ENCODE measurements at places on chromosomes 16 and 17.

DNA sequence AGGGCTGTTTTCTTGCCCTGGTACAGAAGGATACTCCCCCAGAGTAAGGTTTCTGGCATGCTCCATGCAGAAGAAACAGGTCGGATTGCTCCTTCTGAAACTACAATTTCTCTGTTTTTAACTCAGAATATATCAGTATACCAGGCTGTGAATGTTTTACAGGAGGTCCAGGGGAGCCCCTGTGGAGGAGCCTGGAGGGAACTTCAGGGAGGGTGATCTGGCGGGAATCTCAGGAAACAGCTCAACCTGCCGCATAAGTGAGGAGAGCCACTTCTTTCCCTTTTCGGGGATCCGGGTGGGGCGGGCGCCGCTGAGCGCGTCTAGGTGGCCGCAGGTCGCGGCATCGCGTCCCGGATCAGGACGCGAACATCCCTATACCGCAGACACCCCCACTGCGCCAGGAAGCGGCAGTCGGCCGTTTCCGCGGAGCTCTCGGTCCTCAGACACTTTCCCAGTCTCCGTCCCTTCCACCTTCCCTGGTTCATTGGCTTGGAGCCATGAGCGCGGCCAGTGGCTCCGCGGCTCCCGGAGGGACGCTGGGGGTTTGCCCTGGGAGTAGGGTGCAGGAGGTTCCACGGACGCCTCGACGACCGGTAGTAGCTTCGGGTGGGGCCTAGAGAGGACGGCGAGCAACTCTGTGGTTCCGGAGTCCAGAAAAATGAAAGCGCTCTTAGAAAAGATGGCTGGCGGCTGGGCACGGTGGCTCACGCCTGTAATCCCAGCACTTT is 3.1 kb upstream of the ZNF764 start:
- no peak for DNase-seq

GRCh38 chr16:70250748-70251628 is 752 bp downstream of the EXOSC6 start:
- DNase-seq, result peak; percentile 21

DNA sequence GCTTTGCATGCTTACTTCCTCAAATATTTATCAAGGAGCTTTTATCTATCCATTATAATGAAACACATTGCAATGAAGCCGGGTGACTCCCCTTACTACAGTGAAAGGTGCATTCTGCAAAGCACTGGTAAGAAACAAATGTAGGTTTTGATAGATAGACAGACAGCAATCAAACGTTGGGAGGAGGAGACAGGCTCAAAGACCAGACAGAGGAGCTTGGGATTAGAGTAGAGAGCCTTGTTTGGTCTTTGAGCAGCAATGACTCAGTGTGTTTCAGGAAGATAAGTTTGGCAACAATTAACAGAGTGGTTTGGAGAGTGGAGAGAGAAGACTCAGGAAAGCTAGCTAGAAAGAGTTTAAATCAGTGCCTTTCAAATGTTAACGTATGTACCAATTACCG is 68.8 kb downstream of the ZNF18 start:
- no peak for DNase-seq

GRCh38 chr16:10322723-10323527 is 62.9 kb upstream of the ATF7IP2 start:
- no peak for DNase-seq

DNA sequence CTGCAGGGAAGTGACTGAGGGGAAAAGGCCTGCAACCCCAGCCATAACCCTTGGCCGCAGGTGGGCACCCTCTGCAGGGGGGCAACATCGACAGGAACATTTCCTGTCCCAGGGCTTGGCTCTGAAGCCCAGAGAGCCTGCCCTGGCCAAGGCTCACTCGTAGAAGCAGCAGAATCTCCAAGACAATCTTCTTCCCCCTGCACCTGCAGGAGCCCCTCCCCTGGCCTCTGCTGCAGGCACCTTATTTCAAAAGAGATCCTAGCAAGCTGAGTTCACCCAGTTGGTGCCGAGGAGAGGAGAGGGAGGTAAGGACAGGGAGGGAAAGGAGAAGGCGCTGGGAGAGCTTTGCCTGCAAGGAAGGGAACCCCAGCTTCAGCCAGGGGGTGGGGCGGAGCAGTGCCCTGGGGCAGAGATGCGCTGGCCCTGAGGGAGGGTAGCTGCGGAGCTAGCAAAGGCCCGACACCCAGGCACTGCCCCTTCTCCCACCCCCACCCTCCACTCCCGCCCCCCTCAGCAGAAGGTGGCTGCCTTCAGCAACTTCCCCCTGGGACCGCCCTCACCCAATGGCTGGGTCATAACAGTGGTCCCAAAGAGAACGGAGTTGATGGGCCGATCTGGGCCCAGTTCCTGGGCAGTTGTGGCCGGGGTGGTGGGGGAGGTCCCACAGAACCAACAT is 104.3 kb upstream of the TNRC6C start:
- DNase-seq, result no peak

- no peak for DNase-seq
Observed at GRCh38 chr16:24309258-24310142, 53.4 kb downstream of the CACNG3 start.

- DNase-seq, result no peak
Observed at GRCh38 chr17:20214794-20215193, 205.6 kb downstream of the SPECC1 start.

DNA sequence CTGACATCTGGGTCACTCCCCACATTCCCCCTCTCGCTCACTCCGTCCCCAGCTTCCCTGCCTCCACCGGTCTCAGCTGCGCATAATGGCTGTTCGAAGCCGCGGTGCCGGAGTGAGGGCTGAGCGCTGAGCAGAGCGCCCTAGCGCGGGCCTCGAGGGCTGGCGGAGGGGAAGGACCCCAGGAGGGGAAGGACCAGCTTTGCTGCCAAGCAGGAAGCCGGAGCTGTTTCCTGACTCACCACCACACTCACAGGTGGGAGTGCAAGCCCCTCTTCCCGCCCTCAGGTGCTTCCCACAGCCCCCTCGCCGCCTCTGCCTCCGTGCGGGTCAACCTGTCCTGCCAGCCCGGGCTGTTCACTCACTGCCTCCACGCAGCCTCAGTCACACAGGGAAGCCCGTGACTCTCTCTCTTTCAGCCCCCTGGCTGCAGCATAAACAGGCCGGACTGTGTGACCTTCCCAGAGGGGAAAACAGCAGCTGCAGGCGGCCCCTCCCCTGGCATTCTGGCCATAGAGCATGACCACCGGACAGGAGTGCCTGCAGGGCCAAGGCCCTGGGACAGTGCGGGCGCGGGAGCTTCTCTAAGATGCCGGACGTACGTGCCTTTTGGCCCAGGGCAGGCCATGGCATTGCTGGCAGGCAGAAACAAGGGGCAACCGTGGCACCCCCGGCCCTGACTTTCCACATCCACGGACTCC is 23.7 kb downstream of the SLC43A2 start:
- no peak for DNase-seq

- no peak for DNase-seq
Observed at GRCh38 chr16:337437-337836, 15.1 kb downstream of the AXIN1 start.

- no peak for DNase-seq
Observed at GRCh38 chr17:80385046-80385445, 29.9 kb upstream of the ENDOV start.

DNA sequence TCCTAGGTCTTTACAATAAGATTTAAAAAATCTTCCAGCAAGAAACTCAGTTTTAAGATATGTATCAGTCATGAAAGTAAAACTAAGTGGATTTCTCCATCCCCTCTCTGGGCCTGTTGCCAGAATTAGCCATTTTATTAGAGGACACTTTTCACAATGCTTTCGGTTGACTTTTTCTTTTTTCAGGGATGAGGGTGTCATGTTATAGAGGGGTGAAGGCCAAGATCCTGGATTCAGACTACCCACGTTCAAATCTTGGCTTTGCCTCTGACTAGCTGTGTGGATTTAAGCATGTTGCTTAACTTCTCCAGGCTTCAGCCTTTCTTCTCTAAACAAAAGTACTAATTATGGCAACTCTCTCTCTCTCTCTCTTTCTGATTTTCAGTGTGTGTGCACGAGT is 111.7 kb upstream of the COX10 start:
- no peak for DNase-seq

GRCh38 chr16:1298406-1298805 is 11.0 kb upstream of the UBE2I start:
- no peak for DNase-seq

- no peak for DNase-seq
Observed at GRCh38 chr17:78828470-78829185, 12.0 kb downstream of the USP36 start.

GRCh38 chr17:69523244-69523861 is 108.9 kb downstream of the MAP2K6 start:
- no peak for DNase-seq

- no peak for DNase-seq
Observed at GRCh38 chr17:18257982-18258355, 569 bp downstream of the FLII start.

- no peak for DNase-seq
Observed at GRCh38 chr17:54948380-54948779, 20.1 kb downstream of the COX11 start.

DNA sequence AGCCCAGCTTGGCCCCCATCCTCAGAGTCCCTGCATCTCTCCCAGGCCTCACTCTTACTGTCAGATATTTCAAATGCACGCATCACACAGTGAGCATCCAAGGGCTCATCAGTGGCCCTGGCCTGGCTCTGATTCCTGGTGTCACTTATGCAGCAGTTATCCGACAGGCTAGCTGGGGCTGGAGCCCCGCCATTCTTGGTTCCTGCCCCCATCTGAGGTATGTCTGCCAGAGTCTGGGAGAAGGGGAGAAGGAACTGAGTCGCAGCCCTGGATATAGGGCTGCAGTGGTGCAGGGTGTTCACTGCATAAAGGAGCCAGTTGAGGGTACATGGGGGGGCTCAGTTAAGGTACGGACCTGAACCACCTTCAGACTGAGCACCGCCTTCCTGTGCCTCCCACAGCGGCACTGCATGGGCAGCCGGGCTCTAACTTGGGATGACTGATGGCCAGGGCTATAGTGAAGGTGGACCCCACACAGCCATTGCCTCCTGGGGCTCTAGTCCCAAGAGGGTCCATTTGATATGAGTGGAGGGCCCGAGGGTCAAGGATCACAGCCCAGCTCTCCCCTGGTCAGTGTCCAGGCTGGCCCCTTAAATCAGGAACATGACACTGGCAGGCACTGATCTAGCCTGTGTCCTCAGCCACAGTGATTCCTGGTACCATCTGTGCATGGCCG is 1.8 kb upstream of the RASD1 start:
- DNase-seq, result no peak

- DNase-seq, result no peak
Observed at GRCh38 chr16:86635176-86635876, 57.0 kb downstream of the FOXL1 start.

DNA sequence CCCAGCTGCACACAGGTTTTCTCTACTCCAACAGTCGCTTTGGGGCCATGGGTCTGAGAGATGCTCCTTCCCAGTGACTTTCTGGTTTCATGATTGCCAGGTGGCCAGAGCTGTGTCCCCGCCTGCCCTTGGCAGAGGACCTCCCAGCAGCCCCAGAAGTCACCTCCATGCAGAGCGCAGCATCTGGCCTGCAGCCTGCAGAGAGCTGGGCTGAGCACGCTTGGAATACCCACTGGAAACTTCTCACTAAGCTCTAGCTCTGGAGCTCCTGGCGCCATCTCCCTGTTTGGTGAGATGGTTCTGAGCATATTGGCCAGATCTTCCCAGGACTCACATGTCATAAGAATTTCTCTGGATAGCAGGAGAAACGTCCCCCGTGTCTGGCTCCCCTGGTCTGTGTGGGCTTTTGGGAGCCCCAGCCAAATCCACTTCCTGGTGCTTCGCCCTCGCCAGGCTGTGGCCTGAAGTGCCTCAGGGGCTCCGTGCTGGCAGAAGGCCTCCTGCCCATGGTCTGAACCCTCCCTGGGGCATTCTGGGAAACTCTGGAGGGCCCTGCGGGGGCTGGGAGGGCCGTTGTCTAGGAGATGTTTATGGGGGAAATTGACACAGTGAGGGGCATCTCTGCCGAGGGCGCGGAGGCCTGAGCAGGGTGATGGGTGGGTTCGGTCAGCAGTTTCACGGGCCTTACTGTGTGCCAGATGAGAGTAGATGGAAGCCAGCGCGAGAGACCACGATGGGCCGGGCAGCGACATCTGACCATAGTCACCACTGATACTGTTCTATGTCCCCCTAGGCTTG is 73.2 kb upstream of the CIBAR2 start:
- DNase-seq, result no peak

GRCh38 chr16:4679850-4680636 is 13.3 kb upstream of the NUDT16L1 start:
- DNase-seq, result no peak

DNA sequence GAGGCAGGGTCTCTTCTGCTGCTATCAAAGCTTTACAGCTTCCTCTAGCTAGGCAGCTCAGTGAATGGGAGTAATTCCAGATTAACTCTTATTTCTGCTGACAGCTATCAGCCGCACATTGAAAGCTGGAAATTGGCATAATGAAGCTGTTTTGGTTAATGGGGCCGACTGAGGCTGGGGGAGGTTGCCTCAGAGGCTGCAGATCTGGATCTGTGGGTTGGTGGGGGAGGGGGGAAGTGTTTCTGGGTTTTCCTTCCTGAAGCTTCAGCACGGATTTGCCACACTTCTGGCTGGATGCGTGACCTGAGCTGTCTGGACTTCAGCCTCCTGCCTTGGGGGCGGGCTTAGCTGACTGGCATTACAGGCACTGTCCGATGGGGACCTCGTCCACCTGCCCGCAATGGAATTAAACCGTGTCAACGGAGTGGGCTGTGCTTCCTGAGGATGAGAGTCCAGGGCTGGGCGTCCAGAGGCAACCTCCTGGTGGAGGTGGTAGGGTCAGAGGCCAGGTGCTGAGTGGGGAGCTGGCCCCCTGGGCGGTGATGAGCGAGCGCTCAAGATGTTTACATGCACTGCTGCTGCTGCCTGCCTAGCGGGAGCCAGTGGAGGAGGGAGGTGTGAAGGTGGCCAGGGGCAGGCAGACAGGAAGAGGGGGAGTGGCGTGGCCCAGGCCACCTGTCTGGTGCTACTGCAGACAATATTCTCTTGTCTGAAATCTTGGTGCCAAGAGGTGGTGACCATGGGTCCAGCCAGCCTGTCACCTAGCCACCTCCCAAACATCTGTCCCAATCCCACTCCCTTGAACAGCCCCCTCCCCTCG is 6.7 kb upstream of the ABCC3 start:
- DNase-seq, result no peak

DNA sequence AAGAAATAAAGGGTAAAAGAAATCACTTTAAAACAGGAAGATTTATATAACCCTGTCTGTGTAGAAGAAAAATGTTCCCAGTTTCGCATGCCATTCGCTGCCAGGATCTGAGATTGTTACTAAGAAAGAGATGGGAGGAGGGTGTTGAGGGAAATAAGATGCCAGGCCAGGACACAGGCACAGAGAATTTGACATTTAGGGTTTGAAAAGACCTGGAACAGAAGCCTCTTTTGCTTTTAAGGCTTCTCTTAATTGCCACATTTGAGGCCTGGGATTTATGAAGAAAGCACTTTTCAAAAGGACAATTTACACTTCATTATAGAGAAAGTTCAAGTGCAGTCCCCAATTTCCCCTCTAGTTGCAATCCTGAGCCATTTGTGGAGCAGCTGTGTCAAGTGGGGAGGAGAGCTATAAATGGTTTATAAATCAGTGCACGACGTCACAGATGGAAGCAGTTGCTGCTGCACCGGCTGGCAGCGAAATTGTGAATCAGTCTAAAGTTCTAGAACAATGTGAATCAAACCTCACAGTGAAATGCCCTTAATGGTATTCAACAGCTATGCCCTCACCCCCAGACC is 26.5 kb upstream of the C16orf87 start:
- no peak for DNase-seq

GRCh38 chr17:10224582-10225195 is 26.3 kb upstream of the GAS7 start:
- no peak for DNase-seq

- no peak for DNase-seq
Observed at GRCh38 chr17:2611627-2612026, 18.2 kb downstream of the PAFAH1B1 start.
